Activated T-helper 9 cell treated with anti-CD3 and anti-CD28 coated beads, Interleukin-2, amount 50 U/mL, for 16 hours (primary cell): ENCODE measurements at places on chromosomes 12 and 14.
A peak's percentile ranks its signal among the peaks of the same experiment; 100 is the strongest.

GRCh38 chr12:76820888-76821482 is 57.1 kb downstream of the ZDHHC17 start:
- DNase-seq = no peak

DNA sequence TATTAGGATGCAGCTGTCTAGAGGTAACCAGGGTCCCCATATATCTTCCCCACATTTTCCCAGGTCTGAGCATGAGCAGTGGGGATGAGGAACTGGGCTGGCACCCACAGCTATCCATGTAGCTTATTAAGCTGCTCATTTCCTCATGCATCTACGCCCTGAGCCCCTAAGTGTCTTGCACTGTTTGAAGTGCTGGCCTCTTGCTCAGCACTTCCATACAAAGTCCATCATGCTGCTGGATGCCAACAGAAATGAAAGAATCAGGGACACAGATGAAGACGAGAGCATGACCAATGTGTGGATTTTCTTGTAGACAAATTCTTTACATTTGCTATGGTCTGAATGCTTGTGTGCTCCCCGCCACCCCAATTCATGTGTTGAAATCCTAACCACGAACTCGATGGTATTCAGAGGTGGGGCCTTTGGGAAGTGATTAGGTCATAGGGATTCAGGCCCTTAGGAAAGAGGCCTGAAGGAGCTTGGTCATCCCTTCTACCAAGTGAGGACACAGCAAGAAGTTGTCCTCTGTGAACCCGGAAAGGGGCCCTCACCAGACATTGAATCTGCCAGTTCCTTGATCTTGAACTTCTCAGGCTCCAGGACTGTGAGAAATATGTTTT is 54.5 kb downstream of the C12orf75 start:
- DNase-seq = no peak

DNA sequence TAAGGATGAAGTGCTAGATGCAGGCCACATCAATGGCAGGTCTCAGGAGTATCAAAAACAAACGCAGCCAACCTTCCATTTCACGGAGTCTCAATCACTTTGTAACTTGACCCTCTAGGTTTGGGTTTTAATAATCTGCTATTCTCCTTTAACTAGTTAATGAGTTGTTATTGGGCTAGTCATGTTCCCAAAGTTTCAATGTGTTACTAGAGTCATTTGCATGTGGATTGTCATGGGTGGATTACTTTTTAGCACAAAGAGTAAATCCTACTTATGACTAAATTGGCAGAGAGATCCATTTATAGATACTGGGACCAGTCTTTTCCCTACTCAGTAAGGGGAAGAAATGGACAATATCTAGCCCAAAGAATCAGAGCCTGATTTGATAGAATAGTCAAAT is 151.0 kb downstream of the BCAT1 start:
- DNase-seq = no peak

GRCh38 chr12:1281683-1282366 is 290.8 kb downstream of the ERC1 start:
- DNase-seq = no peak

GRCh38 chr12:91877456-91878235 is 268.0 kb downstream of the BTG1 start:
- peak; percentile 33 for DNase-seq

GRCh38 chr14:30158299-30158698 is 230.7 kb upstream of the PRKD1 start:
- no peak for DNase-seq

- DNase-seq = no peak
These were observed 6.3 kb downstream of the METAP2 start for GRCh38 chr12:95480230-95480629.

- no peak for DNase-seq
These were observed 1.0 kb downstream of the ART4 start for GRCh38 chr12:14842315-14842714.

DNA sequence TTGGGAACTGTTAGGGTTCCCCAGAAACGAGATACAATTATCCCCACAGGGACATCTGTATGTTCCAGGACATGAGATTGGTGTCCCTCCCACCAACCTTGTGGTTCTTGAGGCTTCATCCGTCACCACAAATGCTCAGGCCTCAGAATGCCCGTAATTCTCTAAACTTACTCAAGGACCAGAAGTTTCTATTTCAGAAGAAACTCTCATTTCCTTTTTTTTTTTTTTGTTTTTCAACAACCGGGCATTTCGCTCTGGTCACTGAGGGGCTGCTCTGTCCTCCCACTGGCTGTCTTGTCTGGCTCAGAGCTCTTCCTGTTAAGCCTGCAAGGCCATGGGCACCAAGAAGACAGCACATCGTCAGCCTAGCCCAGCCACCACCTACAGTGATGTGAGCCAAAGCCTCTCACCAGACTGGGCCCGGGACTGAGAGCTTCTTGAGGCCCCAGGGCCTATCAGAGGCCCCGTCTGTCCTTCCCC is 36.2 kb downstream of the VDR start:
- no peak for DNase-seq

DNA sequence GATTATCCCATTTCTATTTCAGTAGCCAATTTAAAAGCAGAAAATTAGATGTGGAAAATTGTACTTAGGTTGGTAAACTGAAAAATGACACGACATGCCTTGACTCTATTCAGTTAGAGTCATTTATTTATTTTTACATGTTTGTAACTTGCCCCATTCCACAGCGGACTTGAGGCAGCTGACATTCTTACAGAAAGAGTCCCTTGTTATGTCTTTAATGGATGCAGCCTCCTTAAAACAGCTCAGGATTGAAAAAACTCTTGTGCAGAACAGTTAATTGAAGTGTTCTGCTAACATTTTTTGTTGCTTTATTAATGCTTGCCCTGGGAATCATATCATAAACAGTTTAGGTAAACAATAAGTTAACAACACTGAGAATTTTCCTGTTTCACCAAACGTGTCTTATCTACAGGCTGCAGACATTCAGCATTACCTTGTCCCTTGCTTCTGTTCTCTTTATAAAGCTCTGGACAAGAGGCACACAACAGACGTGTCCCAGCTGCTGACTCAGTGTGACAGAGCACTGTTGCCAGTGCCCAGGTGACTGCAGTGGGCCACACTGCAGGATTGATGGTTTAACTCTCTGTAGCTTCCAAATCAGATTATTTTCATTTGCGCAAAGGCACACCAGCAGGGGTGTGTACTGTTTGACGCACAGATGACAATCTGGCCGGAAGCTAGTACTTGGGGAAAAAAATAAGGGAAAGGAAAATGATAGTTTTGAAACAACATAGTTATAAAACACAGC is 101.6 kb downstream of the PELI2 start:
- DNase-seq = no peak

DNA sequence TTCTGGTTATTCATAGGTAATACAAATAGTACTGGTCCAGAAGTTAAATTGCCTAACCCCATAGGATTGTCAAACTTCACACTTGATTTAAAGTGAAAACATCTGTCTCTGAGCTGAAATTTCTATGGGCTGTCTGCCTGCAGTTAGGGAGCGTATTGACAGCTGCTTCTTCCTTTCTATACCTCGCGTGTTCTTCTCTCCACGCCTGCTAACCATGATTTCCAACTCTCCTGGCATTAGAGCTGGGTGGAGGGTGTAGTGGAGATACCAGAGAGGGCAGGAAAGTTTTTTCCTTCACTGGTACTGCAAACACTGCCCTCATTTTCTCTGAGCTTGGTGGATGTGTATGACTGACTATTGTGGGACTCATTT is 429.0 kb upstream of the FBXO33 start:
- no peak for DNase-seq

DNA sequence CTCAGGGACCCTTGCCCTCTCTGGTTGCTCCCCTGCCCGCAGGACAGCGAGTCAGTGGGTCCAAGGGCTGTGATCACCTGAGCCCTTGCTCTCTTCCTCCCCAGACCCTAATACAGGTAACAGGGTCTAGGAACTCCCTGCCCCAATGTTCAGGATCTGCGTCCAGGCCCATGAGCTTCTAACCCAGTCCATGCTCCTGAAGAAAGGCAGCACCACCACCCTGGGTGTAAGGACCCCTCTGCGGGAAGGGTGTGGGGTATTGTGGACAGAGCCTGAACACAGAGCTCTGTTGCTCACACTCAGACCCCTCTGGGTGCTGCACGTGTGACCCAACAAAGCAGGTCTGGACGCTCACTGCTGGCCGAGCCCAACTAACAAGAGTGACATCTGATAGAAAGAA is 18.3 kb downstream of the GLRX5 start:
- no peak for DNase-seq

DNA sequence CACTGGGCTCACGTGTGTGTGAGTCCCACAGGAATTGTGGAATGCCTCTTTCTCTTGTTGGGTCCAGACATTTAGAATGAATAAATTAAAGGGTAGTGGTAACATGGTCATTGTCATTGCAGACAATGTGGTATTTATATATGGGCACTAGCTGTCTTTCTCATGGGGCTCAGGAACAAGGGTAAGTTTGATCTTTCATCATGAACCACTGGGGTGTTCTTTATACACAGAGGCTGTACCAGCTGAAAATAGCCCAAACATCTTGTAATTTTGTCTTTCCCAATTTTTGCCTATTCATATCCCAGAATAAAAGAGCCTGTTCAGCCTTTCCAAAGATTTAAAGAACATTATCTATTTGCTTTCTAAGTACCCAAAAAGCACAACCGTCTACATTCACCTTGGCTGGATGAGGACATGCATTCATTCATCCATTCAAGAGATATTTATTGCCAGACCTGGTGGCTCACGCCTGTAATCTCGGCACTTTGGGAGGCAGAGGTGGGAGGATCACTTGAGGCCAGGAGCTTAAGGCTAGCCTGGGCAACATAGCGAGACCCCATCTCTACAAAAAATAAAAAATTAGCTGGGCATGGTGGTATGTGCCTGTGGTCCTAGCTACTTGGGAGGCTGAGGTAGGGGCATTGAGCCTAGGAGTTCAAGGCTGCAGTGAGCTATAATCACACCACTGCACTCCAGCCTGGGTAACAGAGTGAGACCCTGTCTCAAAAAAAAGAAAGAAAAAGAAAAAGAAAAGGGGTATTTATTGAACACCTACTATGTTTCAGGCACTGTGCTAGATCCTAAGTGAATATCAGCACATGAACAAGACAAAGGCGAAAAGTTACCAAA is 4.4 kb upstream of the FOS start:
- no peak for DNase-seq

- DNase-seq = no peak
These were observed 91.2 kb upstream of the ANO4 start for GRCh38 chr12:100703337-100703736.

DNA sequence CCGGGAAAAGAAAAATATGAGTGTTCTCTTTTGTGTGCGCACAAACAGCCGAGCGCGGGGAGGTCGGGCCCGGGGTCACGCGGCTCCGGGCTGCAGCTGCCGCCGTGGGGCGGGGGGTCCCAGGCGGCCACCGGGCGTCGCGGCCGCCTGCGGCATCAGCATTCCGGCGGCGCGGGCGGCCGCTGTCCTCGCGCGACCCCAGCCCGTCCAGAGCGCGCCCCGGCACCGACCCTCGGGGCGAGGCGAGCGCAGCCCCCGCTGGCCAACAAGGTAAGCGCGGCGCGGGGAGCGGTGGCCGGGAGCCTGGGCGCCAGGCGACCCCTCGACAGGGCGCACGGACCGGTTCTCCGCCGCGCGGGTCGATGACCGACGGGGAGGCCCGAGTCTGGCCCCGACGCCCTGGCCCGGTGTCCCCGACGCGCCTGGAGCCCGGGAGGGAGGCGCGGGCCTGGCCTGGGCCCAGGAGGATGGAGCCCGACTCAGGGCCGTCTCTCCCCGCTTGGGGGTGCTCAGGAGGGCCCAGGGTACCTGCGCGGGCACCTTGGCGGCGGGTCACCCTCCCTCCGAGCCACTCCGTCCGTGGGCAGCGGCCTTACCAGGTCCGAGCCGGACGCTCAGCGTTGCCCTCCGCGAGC is 103.9 kb upstream of the DIO3 start:
- DNase-seq = no peak

GRCh38 chr12:122643207-122643805 is 59.9 kb downstream of the HCAR2 start:
- no peak for DNase-seq

DNA sequence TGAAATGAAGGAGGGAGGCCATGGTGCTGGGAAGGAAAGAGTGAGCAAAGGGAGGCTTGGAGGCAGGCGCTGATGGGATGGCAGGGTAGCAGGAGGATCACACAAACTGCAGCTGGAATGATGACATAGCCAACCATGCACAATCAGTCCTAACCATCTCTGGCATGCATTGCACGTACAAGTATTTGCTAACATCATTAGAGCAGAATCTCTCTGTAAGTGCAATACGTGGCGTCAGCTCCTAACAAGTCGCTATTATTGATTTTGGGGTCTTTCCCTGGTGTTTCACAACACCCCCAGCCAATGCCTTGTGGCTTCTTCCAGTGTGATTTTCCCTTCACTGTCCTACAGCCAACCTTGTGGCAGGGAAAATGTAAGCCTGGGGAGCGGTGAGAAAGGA is 18.5 kb downstream of the BDKRB1 start:
- DNase-seq = no peak

DNA sequence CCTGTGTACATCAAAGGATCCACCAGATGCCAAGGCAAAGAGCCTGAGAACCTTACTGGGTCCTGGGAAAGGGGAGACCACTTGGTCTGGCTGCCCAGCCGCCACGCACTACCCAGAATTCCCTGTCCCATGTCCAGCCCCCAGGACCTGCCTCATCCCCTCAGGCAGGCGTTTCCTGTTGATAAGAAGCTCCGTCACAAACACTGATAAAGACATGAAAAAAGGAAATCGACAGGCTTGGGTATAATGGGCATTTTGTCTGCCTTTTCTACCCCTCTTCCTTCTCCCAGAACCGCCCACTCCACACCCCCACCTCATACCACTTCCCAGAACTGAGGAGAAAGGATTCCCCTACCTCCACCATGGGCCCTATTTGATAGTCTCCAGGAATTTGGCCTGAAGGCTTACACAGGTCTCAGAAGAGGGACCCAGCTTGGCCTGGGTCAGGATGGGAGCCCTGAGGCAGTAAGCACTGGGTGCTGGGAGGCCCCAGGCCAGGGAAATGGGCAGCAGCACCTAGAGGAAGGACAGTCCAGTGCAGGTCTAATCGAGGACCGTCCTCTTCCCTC is 18.8 kb downstream of the ACVRL1 start:
- no peak for DNase-seq

- no peak for DNase-seq
These were observed 542 bp downstream of the PXN start for GRCh38 chr12:120264904-120265472.

DNA sequence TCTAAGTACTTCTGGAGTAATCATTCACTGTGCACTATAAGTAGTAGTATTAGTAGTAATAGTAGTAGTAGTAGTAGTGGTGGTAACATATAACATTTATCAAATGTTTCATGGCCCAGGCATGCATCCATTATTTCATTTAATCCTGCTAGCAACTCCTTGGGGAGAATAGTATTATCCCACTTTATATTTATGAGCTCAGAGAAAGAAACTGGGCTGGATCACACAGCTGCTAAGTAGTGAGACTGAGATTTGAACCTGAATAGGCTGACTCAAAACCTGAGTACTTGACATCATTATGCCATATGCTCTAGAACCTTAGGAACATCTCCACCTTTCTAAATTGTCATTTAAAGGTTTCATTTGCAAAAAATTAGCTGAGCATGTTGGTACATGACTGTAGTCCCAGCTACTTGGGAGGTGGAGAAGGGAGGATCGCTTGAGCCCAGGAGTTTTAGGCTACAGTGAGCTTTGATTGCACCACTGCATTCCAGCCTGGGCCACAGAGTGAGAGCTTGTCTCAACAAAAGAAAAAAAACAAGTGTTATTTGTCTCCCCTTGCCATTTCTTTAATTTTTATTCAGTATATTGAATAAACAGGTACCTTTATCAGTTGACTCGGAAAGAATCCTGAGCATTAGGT is 11.4 kb upstream of the NID2 start:
- no peak for DNase-seq

- DNase-seq = no peak
These were observed 3.1 kb downstream of the PKP2 start for GRCh38 chr12:32893458-32893857.
